ENCODE measurements at places on chromosomes 2 and 18.

DNA sequence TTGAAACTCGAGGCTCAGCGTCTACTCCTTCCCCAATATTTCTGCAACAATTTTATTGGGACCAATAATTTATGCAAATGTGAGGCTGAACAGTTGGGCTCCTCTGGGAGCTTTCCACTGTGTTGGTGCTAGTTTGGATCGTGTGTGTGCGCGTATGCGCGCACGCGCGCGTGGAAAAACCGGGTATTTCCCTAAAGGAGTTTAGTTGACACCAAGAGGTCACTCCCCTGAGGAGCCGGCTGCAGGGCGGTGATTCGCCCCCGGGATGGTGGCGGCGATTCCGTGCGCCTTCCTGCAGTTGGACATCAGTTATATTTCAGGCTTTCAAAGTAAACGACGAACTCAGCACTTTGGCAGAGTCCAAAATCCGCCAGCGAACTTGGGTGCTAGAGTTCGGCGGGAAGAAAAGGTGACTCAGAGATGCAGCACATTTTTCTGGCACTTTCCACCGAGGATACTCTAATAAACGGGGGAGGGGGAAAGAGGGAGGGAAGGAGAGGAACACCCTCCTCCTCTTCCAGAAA is 186.5 kb upstream of the FANCL start:
- peak; percentile 4 for DNase-seq

DNA sequence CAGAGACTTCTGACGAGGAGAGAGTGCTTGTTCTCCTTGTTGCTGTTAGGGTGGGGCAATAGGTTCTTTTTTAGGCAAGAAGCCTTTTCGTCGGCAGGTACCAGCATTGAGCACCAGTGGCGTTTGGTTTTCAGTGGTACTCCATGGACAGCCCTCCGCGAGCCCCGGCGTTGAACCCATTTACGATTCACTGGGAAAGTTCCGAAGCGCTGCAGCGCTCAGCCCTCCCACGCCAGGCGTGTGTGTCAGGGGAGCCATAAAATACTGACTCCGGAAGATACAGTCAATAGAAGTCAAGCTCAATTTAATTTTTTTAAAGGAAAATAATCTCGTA is 494 bp upstream of the ROCK1 start:
- DNase-seq, result no peak

DNA sequence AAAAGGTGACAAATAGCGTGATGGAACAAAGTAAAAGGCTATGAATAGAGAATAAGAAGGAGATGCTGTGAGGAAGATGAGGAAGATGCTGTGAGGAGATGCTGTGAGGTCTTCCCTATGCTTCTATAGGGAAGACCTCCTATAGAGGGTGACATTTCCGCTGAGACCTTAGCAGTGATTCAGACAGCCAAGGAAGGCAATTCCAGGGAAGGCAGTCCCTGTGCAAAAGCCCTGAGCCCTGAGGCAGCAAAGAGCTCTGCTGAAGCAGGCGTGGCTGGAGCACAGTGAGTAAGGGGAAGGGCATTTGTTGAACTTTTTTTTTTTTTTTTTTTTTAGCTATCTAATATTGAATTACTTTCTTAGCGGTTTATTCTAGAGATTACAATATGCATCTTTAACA is 142.7 kb upstream of the FOSL2 start:
- peak; percentile 96 for DNase-seq

- DNase-seq, result peak; percentile 86
These were observed 657 bp downstream of the ARL6IP6 start for GRCh38 chr2:152718909-152719645.

DNA sequence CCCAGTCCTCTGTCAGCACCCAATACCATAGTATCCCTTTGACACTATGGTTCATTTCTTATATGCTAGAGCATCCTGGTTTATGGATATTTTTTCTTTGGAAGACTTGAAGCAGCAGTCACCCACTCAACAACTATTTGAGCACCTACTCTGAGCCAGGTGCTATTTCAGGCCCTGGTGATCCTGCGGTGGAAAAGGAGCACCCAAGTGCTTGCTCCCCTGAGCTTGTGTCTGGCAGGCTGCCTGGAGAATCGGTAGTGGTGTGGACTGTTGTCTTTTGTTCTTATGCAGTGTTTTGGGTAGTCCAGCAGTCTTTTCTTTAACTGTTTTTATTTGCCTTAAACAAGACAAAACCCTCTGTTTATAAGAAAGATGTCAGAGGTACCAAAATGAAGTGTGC is 28.9 kb downstream of the NCK2 start:
- no peak for DNase-seq

All from RPMI7951 (cell line).